ENCODE measurements at places on chromosomes 2 and 18.

DNA sequence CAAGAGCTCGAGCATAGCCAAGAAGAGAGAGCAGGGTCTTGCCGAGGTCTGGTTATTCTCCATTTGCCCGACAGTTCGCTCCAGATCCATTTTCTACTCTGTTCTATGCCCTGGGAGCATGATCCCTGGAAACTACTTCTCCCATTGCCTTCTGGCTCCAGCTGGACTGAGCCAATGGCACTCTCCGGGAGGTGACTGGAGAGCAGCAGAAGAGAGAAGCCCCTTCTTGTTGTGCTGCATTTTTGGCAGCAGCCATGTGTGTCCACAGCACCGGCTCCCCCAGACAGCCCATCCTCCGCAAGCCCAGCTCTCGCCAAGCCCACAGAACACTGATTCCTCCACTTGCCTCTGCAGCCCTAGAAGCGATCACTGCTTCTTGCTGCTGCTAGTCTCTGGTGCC lies 345.5 kb downstream of the TNS1 start:
- DNase-seq = peak; percentile 21

DNA sequence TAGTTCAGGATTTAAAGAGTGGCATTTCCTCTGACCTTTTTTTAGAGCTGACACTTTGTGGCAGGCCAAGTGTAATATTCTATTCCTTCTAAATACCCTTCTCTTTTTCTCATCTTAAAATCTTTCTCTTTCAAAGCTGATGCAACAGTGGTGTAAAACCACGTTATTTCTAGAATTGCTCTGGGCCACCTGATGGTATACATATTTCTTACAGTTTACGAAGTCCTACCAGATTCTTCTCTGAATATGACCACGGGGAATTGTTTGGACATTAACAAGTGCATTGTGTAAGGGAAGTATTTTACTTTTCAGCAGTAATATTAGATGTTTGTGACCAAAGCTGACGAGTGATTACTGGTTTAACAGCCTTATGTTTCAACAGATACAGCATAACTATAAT lies 109.9 kb downstream of the PTPRM start:
- DNase-seq = no peak

DNA sequence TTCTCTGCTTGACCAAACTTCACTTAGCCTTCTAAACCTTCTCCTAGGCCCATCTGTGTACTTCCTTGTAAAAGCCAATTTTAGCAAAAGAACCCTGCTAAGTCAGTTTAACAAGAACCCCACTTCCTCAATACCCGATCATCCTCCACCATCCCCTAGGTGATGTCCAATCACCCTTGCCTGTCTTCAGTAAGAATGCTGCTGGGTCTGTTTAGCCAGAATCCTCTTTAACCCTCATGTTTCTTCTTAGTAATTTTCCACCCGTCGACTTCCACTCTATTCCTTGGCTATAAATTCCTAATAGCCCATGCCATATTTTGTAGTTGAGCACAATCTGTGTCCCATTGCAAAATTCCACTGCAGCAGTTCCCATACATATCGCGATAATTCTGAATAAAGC lies 780.0 kb upstream of the RAB6C start:
- no peak for DNase-seq

DNA sequence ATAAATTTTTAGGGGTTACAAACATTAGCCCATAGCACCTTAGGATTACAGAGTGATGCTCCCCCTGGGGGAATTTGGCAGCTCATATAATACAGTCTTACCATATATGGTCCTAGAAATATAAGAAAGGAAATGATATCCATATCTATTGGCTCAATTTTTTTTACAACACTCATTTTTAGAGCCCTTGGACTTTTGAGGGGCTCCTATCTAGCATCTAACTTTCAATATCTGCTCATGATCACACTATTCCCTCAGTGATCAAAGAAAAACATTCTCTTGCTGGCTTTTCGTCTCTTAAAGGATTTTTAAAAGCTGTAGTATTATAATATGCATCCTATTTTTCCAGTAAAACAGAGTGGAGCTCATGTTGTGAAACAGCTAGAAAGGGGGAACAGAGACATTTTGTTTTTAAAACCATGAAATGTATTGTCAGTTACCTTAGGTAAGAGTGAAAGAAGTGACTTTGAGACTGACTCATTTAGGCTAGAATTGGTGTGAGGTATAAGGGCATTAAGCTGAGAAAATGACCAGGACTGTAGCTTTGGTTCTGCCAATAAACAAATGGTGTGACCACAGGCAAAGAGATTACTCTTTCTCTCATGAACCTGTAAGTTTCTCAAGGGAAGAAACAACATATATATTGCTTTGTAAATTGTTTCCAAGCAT lies 65.8 kb downstream of the ALPK2 start:
- DNase-seq = no peak

- peak; percentile 68 for DNase-seq
Measured at GRCh38 chr2:9336576-9337314, 86.6 kb downstream of the ITGB1BP1 start.

- DNase-seq = no peak
Measured at GRCh38 chr2:170660409-170660808, 54.7 kb upstream of the SP5 start.

DNA sequence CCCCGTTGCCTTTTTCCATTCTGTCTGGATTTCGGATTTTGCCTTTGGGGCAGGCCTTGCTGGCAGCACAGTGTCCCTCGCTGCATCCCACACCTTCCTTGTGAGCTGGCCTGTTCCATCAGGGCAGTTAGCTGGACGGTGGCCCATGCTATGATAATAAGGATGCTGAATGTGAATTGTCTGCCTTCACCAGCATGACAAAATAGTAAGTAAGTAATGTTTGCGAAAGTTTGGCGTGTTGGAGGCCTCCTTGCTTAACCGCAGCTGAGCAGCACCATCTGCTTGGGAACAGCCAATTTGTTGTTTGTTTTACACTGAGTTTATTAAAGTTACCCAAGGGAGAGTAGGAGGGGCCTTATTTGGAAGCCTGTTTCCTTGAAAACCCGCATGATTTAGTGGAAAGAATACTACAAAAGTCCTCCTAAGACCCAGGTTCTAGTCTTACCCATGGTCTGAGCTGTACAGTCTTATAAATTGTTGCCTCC lies 469.7 kb upstream of the FANCL start:
- no peak for DNase-seq

DNA sequence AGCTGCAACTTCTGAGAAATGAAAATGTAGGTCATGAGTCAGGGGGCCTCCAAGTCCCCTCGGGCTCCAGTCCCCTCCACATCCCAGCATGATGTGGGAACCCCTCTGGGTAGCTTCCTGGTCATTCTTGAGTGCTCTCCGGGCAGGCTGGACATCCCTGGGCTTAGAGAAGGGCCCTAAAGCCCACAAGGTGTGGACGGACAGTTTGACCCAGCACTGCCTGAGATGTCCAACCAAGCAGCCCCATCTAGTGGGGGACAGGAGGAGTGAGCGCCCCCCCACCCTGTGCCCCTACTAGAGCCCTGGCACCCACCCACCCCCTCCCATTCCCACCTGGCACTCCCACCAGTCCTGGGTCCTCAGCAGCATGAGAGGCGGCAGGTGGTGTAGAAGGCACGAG lies 46.0 kb downstream of the CYP27C1 start:
- DNase-seq = no peak

GRCh38 chr2:31258351-31258750 lies 24.4 kb downstream of the EHD3 start:
- no peak for DNase-seq

GRCh38 chr18:79573921-79574491 lies 105.6 kb upstream of the CTDP1 start:
- no peak for DNase-seq

GRCh38 chr18:30970196-30970816 lies 72.2 kb downstream of the DSC3 start:
- DNase-seq = no peak

DNA sequence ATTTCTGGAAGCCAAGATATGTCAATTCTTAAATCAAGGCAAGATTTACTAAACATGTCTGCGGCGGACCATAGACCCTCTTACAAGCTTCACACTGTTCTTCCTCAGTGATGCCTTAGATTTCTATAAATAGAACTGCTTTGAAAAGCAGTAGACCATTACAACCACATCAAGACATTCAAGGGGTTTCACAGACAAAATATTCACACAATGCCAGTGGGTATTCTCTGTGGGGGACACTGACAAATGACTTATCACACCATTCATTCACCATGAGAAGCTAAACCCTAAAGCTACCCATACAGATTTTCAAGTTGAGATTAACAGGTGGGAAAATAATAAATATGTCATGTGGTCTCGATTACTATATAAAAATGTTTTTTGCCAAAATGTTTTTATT lies 15.9 kb upstream of the LRRTM4 start:
- no peak for DNase-seq

GRCh38 chr2:39706312-39706711 lies 40.6 kb downstream of the TMEM178A start:
- DNase-seq = no peak

- DNase-seq = no peak
Measured at GRCh38 chr2:109447251-109447661, 166.5 kb downstream of the SEPTIN10 start.

DNA sequence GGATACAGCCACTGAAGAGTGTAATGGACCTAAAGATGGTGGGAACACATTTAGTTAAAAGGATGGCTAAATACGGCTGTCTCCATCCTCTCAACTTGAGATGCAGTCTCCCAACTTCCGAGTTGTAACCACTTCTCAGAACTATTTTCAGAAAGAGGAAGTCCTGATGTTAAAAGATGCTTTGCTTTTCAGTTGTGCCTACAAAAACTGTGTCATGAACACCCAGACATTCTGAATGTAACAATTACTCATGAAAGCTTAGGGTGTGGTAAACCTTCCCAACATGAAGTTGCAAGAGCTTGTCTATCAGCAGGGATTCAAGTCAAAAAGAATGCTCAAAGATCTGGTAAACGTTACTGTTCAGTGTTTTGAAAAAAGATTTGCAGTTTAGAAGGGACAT lies 147.9 kb downstream of the DOCK10 start:
- no peak for DNase-seq

DNA sequence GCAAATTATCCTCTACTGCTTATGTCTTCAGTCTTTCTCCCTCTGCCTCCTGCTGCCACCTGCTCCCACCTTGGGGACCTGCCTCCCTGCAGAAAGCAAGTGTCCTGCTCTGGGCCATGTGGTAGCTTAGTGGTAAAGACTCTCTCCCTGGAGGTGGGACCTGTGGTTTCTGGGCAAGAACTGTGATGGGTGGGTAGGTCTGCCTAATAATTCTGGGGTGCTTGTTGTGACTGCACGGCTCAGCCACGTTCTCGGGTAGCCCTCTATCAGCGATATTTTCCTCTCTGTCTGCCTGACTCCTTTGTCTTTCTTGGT lies 16.4 kb upstream of the CD28 start:
- no peak for DNase-seq

DNA sequence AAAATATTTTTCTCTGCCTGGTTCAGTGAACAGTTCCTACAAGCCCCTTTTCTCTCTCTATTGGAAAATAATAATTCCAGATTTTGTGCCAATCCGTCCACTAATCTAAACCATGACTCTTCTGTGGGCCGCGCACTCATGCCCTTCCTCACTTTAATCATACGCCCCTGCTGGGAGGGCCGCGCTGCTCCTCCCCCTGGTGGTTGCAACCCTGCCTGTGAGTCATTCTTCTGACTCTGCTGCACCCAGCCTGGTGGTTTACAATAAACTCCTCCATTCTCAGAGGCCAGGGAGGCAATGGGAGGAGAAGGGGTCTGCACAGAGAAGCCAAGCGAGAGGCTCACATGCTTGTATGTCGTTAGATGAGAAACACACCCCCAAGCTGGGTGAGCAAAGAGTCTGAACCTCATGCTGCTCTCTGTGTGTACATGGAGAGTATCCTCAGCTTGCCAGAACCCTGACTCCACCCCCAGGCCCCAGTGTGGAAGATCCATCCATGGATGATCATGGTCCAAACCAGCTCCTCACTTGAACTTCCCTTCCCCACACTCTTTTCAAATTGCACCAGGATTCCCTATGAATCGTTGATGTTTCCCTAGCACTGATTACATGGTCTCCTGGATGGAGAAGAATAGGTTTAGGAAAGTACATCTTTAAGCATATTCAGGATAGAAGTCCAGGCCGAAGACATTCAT lies 228.9 kb downstream of the ANKRD30B start:
- no peak for DNase-seq

DNA sequence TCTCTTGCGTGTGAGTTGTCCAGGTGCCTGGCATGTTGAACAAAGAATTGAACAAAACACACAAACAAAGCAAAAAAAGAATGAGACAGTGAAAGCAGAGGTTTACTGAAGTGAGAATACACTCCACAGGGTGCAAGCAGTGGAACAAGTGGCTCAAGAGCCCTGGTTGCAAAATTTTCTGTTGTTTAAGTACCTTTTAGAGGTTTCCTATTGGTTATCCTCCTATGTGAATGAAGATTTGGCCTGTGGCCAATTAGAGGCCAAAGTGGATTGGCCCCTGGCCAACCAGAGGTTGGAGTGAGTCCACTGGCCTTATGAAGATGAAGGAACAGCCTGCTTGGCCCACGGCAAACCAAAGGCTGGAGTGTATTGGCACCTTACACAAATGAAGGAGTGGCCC lies 1188.5 kb upstream of the NRXN1 start:
- DNase-seq = no peak

- DNase-seq = no peak
Measured at GRCh38 chr2:151363709-151364108, 6.3 kb downstream of the TNFAIP6 start.

GRCh38 chr2:171491292-171491691 lies 31.0 kb upstream of the CYBRD1 start:
- DNase-seq = no peak

GRCh38 chr2:240350696-240351087 lies 84.8 kb upstream of the GPC1 start:
- no peak for DNase-seq

GRCh38 chr2:17541531-17541950 lies 1.0 kb downstream of the VSNL1 start:
- no peak for DNase-seq

DNA sequence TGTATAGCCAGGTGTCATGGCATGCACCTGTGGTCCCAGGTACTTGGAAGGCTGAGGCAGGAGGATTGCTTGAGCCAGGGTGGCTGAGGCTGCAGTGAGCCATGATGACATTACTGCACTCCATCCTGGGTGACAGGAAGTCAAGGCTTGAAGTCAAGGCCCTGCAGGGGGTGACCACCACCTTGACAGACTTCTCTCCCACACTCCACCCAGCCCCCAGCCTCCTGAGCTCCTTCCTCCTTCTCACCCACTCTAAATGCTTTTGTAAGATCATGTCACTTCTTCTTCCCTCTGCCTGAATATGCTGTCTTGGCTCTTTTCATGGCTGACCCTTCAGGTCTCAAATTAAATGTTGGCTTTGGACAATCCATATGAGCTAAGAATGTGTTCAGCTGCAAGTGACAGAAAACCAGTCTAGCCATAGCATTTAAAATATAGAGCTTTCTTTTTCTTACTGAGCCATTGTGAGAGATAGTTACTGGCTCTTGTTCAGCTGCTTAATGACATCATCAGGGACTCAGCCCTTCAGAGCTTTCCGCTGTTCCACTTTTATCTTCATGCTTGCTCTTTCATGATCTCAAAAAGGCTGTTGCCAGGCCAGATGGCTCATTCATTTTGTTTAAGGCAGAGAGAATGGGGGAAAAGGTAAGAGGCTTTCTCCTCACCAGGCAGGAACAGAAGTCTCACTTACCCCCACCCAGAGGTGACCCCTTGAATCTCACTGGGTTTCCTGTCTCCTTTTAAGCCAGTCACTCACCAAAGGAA lies 36.7 kb upstream of the TTC39C start:
- no peak for DNase-seq

- peak; percentile 50 for DNase-seq
Measured at GRCh38 chr2:73202156-73203054, at the start of gene NOTO. NOTO (plus strand) TSS chr2:73202574; CDS start chr2:73202667, 93 bp downstream.

GRCh38 chr2:7672027-7672684 lies 754.9 kb downstream of the RNF144A start:
- peak; percentile 53 for DNase-seq

Data from right forelimb (tissue), 1 donor.